ENCODE measurements at places on chromosomes 6 and 20.

DNA sequence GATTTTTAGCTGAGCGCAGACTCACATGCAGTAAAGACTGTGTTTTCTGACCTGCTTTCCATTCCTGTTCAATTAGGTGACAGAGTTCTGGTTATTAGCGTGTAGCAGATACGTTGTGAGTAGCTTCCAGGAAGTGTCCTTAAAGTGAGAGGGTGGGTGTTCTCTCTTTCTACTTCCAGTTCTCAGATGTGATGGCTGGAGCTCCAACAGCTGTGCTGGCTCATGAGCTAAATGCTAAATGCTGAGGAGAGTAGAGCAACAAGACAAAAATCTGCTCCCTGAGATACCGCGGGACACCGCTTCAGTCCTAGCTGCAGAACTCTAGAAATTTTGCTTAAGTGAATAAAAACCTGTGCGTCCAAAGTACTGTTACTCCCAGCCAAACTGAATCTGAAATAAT is 38.2 kb upstream of the FYN start:
- DNase-seq: no peak

- DNase-seq: no peak
These were observed 170.3 kb upstream of the PDE10A start for GRCh38 chr6:165833355-165833754.

- no peak for DNase-seq
These were observed 33.9 kb downstream of the ADTRP start for GRCh38 chr6:11744753-11745152.

GRCh38 chr6:116102873-116103272 is 2.2 kb downstream of the NT5DC1 start:
- DNase-seq: no peak

DNA sequence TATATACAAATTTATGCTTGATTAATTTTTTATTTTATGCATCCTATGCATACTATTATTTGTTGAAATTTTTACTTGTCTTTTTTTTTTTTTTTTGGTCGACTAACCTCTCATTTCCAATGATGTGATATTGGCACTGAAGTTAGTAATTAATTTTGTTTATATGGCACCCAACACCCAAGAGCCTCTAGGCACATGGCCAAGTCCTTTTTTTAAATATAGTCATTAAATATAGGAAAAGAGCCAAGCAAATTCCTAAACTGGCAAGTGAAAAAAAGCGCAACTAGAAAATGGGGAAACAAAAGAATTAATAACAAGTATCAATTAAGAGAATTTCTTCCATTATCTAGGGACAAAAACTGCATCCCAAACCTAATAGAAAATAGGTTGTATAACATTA is 85.5 kb upstream of the HS3ST5 start:
- no peak for DNase-seq

All from stimulated activated CD8-positive, alpha-beta memory T cell treated with anti-CD3 and anti-CD28 coated beads, Interleukin-7, amount 100 ng/mL, for 48 hours (primary cell).